CD4-positive, alpha-beta T cell treated with Interleukin-10 for 1 hour (primary cell): ENCODE measurements at places on chromosomes 4 and X.
A peak's percentile ranks its signal among the peaks of the same experiment; 100 is the strongest.

DNA sequence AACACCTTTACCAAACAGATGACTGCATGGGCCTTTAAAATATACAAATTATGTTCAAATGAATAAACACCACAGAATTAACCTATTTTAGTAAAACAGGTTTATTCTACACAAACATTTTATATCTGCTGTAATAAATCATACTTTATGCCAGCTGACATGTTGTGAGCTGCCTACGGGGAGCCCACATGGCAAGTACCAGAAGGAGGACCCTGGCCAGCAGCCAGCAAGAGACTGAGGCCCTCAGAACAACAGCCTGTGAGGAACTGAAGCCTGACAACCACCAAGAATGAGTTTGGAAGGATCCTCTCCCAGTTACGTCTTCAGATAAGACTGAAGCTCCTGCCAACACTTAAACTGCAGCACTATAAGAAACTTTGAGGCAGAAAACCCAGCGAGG, 377.0 kb downstream of the PDGFC start:
- no peak for DNase-seq

GRCh38 chr4:84826681-84827080, 139.8 kb downstream of the WDFY3 start:
- DNase-seq = no peak

- no peak for DNase-seq
Observed at GRCh38 chr4:185896817-185897488, 85.0 kb upstream of the SORBS2 start.

GRCh38 chr4:16329125-16329796, 103.0 kb upstream of the TAPT1 start:
- no peak for DNase-seq

- DNase-seq = no peak
Observed at GRCh38 chr4:183950536-183950935, 45.4 kb downstream of the STOX2 start.

DNA sequence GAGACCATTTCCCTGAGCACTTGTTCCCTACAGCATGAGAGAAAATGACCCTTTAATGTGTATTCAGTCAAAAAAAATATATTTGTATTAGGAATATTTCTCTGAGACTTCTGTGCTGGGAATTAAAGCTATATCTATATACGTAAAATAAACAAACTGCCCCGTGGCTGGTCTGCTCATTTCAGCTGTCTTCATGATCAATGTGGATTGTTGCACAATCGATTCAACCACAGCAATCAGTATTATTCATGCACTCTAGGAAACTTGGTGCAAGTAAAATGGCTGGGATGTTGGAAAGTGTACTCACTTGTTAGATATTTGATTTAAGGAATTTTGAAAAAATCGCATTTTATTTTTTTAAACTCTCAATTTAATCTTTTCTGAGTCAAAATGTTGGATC, 307.9 kb upstream of the ZFP42 start:
- no peak for DNase-seq

- no peak for DNase-seq
Observed at GRCh38 chr4:187480146-187481145, 515.1 kb upstream of the ZFP42 start.

DNA sequence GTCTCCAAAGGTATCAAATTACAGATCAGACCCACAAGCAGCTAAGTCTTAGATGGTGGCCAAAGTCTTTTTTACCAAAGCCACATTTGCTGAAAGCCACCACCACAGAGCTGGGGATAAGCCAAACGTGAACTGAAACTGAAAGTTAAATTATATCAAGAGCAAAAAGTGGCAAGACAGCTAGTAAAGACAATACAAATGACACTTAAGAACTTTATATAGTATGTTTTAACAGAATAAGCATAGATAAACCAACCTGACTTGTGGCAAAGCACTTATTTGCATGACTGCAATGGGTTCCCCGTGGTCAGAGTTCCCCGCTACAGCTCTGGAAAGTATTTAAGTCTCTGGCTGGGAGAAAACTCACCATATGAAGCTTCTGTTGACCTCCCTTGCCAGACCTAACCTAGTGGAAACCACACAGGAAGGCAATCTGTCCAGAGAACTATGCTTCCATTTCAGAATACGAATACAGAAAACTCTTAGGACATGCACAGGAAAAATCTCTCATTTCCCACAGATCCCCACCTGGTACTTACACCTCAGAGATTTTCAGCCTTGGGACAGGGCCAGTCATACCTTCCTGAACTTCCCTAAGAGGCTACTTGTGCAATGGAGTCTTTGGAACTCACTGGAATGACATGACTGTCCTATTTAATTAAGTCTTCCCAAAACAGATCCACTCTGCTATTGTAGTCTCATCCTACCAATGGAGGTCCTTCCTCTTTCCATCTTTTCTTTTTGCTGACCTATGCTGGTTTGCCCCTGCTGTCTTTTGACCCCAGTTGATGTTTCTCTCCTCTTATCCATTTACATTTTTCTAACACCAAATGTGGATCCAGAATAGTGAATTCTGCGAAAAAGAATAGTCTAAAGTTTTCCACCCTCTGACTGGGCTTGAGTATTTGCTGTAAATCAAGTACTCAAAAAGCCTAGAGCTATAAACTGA, 225.1 kb downstream of the NR3C2 start:
- DNase-seq = peak; percentile 53

- DNase-seq = no peak
Observed at GRCh38 chrX:51361251-51361650, 28.6 kb downstream of the NUDT10 start.

DNA sequence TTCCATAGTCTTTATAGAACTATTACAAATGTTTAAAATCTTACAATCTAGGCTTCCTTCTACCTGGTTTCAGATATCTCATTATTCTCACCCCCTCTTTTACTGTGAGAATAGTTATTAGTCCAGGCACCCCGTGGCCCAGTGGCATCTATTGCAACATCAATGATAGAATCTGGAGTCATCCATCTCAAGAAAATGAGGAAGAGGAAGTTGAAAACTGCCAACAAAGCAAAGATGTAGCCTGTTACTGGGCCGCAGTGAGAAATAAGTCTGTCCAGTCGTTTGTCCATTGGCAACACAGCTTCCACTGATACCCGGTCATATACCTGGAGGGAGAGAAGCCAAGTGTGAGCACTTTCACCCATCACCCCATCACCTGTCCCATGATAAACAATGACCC, 6.0 kb upstream of the ASB11 start:
- peak; percentile 1 for DNase-seq

GRCh38 chrX:112066813-112067212, 15.8 kb downstream of the TRPC5 start:
- no peak for DNase-seq

DNA sequence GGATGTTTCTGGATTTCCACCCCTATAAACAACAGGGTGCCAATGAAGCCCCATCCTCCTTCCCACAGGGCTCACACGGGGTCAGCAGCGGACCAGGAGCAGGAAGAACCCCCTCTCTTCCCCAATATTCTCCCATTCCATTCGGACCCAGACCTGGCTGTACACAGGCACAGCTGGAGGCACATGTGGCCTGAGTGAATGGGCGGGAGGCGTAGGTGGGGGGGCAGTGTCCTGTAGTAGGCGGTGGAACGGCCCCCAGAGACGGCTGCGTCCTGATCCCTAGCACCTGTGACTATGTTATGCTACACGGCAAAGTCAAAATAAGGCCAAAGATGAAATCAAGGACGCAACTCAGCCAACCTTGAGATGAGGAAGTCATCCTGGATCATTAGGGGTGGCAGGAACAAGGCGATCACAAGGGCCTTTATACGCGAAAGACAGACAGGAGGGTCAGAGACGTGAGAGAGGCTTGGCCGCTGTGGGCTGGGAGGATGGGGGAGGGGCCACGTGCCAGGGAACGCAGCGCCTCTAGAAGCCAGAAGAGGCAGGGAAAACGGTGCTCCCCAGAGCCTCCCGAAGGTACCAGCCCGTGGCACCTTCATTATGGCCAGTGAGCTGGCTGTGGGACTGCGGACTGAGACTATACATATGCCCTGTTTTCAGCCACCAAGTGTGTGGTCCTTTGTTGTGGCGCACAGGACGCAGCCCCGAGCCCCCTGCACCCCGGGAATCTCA, 75.6 kb downstream of the WFS1 start:
- no peak for DNase-seq

DNA sequence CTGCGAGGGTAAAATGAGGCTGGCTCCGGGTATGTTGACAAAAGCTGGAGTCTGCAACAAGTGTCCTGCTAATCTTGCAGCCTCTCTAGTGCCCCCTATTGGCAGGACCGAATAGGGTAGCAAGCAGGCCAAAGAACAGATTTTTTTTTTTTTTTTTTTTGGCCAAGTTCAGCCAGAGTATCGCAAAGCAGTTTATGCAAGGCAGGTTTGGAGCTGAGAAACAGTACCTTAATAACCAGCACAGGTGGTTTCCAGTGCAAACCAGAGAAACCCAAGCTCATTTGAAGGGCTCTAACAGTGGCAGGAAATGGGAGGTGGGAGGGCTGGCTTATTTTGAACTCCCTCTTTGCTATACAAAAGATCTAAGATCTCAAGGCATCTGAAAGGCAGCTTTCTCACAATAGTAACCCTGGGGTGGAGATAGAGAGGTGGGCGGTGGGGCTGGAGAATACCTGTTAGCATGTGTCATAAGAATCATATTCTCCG, 38.2 kb upstream of the OCIAD2 start:
- DNase-seq = peak; percentile 39
